Cardiac fibroblast (primary cell): ENCODE measurements at places on chromosomes 1 and 21.
A peak's percentile ranks its signal among the peaks of the same experiment; 100 is the strongest.

GRCh38 chr1:183675381-183675780, 22.3 kb upstream of the APOBEC4 start:
- DNase-seq: no peak

GRCh38 chr21:26597981-26598380, 24.9 kb upstream of the CYYR1 start:
- no peak for DNase-seq

DNA sequence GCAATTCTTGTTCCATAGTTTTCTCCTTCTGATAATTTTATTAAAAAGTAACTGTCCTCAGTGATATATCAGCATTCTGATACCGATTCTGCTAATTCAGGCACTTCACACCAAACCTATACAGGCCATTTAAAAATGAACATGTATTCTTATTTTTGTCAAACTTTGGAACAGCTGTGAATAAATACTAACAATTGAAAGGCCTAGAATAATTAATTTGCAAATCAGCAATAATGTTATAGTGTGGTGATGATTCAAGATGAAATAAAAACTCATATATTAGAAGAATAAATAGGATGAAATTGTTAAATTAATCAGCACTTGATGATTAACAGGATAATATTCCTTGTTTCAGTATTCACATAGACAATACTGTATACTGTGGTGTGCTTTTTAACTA, 9.9 kb downstream of the CDKN2C start:
- no peak for DNase-seq

- no peak for DNase-seq
Observed at GRCh38 chr1:98278055-98278454, 357.2 kb upstream of the DPYD start.

DNA sequence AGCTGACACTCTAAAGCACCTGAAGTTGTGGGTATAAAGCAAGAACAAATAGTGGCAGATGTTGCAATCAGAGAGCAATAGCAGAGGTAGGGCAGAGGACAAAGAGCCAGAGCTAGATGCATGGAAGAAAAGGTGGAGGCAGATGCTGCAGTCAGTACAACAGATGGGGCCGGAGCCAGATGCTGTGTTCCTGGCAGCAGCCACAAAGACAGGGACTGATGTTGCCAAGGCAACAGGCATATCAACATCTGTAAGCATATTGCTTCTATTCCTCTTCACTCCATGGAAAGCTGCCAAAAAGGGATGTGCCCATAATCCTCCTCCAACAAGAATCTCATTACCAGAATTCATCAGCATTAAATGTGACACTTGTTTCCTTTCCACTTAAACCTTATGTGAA, 108.0 kb downstream of the TNNI3K start:
- DNase-seq: no peak

GRCh38 chr1:19973616-19974015, 5.8 kb downstream of the PLA2G2A start:
- DNase-seq: no peak

DNA sequence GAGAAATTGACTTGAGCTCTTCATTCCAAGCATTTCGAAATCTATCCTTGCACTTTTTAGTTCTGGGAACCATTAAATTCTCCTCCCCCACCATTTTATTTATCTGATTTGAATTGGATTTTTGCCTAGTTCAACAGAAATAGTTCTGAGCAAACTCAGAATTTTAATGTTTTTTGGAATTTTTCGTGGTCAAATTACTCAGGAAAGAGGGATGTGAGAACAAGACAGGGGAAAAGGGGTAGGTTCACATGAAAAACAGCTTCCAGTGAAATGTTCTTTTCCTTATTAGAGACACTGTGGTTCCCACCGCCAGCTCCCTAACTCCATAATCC, 5.7 kb upstream of the ZNF697 start:
- DNase-seq: no peak

- peak; percentile 34 for DNase-seq
Observed at GRCh38 chr1:206606867-206607266, 5.4 kb downstream of the EIF2D start.

DNA sequence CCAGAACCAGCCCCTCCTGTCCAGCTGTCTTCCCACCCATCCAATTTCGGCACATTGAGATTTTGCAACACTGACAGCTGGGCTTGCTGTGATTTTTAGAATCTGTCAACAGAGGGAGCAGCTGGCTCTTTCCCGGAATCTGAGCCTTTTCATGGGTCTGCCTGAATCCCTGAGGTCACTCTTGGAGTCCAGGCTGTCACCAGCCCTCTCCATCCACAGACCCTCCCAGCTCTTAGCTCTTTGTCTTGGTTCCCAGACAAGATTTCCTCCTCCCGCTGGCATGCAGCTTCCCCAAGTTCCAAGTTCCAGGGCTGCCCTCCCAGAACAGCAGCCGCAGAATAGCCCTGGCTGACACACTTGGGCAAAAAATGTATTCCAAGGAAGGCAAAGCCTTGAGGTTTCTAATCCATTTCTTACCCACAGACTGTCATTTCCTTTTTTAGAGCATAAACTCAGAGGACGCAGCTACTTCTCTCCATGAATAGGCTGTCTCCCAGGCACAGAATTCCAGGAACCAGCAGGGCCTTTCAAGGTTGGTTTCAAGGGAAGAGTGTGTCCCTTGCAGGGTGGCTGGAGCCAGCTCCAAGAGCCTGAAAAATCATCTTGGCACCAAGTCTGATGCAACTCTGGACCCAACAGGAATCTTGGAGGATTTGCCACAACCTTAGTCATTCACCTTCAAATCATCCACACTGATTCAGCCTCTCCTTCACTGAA, 7.1 kb upstream of the TMEM61 start:
- peak; percentile 77 for DNase-seq

DNA sequence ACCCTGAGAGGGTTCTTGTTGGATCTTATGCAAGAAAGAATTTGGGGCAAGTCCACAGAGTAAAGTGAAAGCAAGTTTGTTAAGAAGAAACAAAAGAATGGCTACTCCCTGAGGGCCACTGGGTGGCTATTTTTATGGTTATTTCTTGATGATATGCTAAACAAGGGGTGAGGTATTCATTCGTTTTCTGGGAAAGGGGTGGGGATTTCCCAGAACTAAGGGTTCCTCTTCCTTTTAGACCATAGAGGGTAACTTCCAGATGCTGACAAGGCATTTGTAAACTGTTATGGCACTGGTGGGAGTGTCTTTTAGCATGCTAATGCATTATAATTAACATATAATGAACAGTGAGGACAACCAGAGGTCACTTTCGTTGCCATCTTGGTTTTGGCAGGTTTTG, 18.2 kb upstream of the IFI6 start:
- no peak for DNase-seq

DNA sequence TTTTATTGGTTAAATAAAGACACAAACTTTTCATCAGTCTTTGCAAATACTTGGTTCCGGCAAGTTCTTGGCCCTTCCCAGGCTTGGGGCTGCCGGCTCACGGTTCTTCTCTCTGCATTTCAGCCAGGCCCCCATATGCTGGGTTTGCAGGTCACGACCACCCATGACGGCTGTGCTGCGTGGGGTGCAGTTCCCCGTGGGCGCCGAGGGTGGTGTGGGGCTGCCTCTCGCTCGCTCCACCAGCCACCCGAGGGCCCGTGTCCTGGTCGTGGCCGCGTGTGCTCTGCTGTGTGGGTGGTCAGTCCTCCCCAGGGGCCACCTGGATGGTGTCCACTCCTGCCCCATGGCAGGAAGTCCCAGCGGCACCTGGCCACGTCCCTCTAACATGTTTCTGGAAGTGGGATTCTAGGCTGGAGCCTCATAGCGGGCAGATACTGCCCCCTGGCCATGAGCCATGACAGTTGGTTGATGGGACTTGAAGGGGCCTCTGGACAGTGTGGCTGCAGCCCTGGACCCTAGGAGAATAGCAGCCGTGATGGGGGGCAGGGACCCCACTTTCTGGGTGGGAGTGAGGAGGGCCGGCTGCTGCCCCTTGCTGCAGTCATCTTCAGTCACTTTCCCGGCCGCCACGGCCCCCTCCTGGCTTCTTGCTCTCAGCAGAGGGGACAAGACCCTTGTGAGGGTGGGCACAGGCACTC, 46.3 kb downstream of the SKI start:
- no peak for DNase-seq

DNA sequence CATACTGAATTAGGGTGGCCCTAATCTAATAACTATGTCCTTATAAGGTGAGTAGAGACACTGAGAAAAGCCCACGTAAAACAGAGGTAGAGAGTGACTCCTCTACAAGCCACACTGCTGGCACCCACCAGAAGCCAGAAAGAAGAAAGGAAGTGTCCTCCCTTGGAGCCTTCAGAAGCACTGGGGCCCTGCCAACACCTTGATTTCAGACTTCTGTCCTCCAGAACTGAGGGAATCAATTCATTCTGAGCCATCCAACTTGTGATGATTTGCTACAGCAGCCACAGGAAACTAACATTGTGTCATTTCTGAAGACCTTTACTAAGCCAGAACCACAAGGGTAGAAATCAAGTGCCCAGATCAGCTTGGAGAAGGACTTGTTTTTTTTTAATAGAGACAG, 15.0 kb downstream of the GNB1 start:
- DNase-seq: no peak

GRCh38 chr1:201267481-201268229, 15.7 kb upstream of the PKP1 start:
- no peak for DNase-seq

DNA sequence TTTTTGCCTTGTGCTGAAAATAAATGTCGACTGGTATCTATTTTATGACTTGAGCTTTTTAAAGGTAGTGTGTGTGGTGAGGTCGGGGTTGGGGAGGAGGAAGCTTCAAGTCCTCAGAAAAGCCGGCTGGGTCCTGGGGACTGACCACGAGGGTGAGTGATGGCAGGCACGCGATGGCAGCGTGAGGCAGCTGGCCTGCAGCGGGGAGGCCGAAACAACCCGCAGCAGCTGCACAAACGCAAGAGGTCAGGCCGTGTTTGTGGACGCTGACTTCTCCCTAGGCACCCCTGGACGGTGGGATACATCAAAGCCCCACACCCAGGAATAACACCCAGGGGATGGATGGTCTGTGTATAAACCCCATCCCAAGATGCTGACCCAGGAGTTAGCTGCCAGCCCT, 51.4 kb downstream of the ZBTB18 start:
- DNase-seq: no peak

GRCh38 chr1:111704776-111705175, 34.4 kb downstream of the INKA2 start:
- DNase-seq: no peak

GRCh38 chr1:27099135-27099586, 55.8 kb downstream of the SLC9A1 start:
- DNase-seq: peak; percentile 83
